ENCODE measurements at places on chromosomes 11 and 22.

GRCh38 chr22:47564158-47564450 is 801.7 kb downstream of the TBC1D22A start:
- DNase-seq, result no peak

- DNase-seq, result no peak
Observed at GRCh38 chr11:44382656-44383240, 72.8 kb upstream of the ALX4 start.

GRCh38 chr22:35599364-35599763 is 17.8 kb downstream of the MB start:
- DNase-seq, result no peak

- no peak for DNase-seq
Observed at GRCh38 chr22:33897448-33897835, 22.8 kb downstream of the LARGE1 start.

DNA sequence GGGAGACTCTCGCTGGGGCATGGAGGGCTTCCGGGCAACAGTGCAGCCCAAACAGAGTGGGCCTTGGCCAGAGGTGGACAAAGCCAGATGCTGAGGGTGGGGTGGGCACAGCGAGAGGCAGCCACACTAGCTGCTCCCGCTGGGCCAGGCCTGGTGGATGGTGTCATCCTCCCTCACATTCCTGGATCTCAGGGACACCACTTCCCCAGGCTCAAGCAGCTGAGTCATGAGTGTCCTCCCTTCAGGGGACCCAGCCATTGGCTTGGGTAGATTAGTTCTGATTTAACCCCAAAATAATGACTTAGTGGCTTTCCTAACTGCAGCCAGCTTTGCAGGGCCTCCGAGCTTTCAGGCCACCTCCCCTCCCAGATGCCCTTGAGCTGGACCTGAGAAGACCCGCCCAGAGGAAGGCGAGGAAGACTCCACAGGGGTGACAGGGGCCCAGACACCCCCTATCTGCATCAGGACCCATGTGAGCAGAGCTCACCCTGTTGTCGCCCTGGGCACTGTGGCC is 25.9 kb upstream of the WNT7B start:
- DNase-seq, result no peak

GRCh38 chr11:45802531-45803317 is 2.2 kb upstream of the SLC35C1 start:
- DNase-seq, result no peak

GRCh38 chr11:110747531-110747930 is 35.3 kb upstream of the ARHGAP20 start:
- no peak for DNase-seq

DNA sequence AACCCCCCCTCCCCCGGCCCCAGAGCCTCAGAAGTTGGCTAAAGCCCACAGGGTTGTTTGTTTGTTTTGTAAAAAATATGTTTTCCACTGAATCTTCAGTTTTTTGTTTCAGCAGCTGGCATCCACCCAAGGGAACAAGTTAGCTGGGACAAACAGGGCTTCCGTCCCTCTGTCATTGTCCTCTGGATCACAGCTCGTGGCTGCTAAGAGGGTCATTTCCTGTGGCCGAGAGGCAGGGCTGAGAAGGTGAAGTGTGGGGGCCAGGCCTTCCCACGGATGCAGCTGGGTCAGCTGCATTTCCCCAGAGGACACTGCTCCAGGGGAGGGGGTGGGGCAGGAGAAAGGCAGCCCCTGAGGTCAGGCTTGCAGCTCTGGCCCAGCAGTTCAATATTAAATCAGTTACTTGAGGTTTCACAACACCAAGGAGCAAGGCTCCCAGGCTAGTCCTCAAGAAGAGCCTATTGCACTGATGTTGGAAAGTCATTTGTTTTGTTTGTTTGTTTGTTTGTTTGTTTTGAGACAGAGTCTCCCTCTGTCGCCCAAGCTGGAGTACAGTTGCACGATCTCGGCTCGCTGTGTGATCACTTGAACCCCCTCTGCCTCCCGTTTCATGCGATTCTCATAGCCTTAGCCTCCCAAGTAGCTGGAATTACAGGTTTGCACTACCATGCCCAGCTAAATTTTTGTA is 34.4 kb upstream of the SMTN start:
- DNase-seq, result no peak

- no peak for DNase-seq
Observed at GRCh38 chr11:131240421-131240820, 130.0 kb upstream of the NTM start.

- DNase-seq, result no peak
Observed at GRCh38 chr22:34897126-34897525, 168.8 kb upstream of the ISX start.

- DNase-seq, result no peak
Observed at GRCh38 chr11:130623670-130624668, 175.5 kb downstream of the ADAMTS15 start.

DNA sequence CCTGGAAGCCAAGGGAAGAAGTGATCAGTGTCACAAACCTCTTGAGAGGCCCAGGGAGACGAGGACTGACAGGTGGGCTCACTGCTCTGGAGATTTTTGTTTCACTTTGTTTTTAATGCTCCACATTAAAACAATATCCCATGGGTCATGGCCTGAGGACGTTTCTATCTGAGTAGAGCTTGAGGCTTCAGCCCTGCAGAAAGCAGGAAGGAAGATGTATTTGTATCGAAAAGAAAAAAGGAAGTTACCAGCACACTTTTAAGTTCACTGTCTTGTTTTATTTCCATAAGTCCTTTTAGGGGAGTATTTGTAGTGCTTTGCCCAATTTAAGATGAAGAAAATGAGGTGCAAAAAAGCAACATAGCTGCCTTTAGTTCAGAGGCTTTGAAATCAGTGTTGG is 191.1 kb downstream of the GRIK4 start:
- no peak for DNase-seq

- no peak for DNase-seq
Observed at GRCh38 chr11:116500947-116501602, 271.7 kb downstream of the BUD13 start.

DNA sequence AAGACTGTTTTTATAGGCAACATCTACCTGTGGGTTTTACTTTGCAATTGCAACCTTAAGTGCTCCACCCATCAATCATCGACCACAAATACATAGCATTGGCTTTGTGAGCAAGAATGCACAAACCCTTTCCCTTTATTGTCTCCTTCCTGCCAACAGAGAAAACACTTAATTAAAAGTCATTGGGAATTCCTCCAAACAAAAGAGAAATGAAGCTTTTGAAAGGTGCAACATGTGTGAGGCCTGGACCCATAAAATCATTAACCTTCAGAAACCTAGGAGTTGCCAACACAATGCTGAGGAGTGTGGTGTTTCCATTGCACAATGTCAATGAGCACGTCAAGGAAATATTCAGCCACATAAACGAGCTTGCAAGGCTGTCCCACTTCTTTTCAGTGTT is 223.2 kb downstream of the BLID start:
- no peak for DNase-seq

DNA sequence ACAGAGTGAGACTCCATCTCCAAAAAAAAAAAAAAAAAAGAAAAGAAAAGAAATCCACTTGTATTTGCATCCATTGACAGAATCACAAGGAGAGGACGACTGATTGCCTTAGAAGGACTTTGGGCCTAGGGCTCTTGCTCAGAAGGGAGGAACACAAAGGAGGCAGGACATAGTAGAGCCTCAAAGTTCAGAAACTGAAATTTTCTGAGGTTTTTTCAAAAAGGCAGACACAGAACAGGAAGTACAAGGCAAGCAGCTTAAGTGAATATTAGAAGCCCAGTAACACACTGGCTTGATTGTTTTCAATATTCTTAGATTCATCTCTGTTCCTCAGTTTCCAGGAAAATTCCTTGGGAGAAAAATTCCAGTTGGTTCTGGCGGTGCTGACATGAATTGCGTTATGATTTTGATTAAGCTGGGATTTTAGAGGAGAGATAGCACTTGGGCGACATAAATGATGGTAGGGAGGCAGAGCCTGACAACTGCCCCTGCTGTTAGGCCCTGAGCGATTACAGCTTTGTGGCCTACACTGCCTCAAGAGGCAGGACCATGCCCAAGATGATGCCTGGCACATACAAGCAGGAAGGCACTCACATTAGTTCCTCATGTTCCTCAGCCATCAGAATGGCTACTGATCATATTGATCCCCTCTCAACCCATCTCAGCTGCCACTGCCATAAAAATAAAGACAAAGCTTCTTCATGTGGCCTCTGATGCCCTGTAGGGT is 15.3 kb downstream of the CLPB start:
- DNase-seq, result no peak

GRCh38 chr22:38089474-38089851 is 5.5 kb upstream of the SLC16A8 start:
- DNase-seq, result no peak

DNA sequence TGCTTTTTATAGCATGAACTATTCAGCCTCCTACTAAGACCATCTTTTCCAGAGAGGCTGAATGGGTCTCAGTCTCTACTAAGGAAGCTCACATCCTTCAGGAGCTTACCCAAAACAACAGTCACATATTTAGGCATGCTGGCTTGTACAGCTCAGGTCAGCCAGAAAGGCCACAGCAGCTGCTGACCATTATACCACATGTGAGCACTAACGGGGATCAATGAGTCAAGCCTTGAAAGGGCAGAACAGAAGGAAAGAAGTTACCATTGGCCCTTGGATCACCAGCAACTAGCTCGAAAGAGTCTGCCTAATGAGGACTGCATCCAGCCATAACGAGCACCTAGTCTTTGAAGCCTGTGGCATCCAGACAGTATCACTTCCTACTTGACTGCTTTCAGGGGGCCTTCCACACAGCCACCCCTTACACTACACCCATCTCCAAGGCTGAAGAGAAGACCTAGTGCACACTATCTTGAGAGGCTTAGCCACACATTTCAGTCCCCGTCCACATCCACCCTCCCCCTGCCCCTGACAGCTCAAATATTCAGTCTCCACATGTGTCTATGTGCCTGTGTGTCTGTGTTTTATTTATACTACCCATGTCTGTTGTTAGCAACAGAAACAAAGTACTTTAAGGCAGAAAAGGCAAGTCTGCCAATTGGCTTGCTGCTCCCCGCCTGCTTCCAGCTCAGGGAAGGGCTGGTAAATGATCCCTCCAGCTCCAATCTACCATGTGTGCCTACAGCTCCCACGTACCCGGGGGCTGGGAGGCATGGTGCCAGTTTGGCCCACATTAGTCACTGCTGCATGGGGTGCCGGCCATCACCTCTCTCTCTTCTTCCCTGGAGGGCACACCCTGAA is 95.5 kb downstream of the RPL27A start:
- DNase-seq, result no peak

GRCh38 chr22:25358421-25359170 is 139.2 kb downstream of the CRYBB2 start:
- no peak for DNase-seq

DNA sequence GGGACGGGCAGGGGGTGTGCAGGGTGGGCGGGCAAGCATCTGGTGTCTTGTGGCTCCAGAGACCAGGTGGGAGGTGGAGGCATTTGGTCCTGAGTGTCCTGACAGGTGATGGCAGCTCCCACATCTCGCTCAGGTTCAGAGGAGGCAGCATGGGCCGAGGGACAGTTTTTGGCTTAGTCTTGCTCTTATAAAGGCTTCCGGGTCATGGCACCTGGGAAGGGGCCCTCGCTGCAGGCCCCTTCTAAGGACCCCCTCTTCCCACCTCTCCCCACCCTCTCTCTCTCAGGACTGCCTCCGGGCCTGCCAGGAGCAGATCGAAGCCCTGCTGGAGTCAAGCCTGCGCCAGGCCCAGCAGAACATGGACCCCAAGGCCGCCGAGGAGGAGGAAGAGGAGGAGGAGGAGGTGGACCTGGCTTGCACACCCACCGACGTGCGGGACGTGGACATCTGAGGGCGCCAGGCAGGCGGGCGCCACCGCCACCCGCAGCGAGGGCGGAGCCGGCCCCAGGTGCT is 9.9 kb downstream of the CCND1 start:
- no peak for DNase-seq

DNA sequence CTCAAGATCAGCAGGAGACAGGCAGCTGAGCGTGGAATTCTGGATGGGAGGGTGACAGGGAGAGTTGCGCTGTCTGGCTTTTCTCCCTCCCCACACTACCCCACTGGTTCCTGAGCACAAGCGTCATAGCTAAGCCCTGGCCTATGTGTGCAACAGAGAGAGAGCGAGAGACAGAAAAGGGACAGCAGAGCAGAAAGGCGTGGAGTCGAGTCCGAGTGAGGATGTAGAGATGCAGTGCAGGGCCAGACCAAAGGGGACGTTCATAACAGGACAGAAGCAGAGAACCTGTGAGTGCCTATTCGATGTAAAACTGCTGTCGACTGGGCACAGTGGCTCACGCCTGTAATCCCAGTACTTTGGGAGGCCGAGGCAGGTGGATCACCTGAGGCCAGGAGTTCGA is 94.0 kb upstream of the TMEM45B start:
- no peak for DNase-seq

Measured in activated T-cell treated with anti-CD3 and anti-CD28 coated beads for 1 hour (primary cell).